ENCODE measurements at places on chromosomes 13 and 19.

GRCh38 chr19:35344511-35345031 lies 3.1 kb upstream of the FFAR1 start:
- DNase-seq, result peak; percentile 58

DNA sequence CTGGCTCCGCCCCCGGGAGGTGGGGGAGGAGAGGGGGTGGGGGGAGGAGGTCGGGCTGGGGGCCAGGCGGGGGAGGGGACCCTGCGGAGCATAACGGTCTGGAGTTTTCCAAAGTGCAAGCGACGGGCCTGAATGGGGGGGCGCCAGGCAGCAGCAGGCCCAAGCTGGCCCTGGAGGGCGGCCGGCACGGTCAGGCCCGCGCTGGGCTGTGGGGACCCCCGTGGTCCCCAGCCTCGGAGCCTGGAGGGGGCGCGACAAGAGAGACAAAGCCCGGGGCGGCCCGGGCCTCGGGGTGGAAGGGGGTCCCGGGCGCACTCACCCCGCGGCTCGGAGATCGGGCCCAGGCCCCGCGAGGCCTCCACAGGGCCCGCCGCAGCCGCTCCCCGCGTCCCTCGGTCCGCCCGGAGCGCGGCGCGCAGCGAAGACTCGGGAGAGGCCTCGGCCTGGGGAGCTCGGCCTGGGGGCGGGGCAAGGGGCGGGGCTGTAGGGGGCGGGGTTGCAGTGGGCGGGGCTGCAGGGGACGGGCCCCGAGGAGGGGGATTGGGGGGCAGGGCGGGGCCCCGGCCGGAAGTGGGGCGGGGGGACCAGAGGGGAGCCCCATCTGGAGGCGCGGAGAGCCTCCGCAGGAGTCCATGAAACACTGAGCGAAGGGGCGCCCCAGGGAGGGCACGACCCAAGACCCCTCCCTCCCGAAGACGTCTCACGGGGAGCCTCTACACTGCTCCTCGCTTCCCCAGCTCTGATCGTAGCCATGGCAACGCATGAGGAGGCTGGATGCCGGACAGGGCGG lies 47.6 kb downstream of the PTPRS start:
- peak; percentile 85 for DNase-seq

DNA sequence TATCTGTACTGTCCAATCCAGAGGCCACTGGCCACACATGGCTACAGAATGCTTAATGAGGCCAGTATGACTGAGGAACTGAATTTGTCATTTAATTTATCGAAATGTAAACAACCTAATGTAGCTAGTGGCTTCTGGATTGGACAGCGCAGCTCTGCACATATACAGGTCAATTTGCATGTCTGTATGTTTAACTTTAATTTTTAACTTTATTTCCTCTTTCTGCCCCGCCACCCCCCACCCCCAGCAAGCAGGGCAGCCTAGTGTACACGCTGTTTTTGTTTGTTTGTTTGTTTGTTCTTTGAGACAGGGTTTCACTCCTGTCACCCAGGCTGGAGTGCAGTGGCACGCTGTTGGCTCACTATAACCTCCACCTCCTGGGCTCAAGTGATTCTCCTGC lies 15.5 kb downstream of the ZSWIM9 start:
- DNase-seq, result no peak

DNA sequence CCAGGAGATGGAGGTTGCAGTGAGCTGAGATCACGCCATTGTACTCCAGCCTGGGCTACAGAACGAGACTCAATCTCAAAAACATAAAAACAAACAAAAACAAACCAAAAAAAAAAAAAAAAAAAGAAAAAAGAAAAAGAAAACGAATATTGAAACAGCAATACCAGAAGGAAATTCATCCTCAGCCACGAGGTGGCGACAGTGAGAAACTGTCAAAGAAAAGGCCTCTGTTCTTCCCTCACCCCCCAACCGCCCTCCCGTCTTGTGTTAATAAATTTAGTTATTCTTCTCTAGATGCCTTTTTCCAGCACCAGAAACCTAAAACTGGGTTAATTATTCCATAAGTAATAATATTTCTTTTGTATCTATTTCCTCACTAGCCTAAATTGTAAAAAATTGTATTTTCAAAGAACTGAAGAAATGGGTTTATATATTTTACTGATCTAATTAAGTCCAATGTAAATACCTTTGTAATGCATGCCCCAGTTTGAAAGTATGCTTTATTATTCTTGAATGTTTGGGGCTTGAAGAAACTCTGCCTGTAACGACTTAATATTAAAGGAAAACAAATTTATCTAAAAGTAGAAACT lies 38.6 kb downstream of the LIG4 start:
- DNase-seq, result no peak

DNA sequence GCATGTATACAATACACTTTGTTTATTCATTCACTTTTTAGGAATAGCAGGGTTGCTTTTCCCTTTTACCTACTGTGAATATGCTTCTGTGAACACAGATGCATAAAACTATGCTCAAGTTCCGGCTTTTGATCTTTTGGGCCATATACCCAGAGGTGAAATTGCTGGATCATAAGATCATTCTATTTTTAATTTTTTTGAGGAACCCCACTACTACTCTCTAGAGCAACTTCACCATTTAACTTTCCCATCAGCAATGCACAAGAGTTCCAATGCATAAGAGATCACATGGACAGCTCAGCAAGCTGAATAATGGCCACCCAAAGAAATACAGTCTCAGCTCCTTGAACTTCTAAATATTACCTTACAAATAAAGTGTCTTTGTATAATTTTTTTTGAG lies 17.0 kb upstream of the SIGLEC10 start:
- no peak for DNase-seq

DNA sequence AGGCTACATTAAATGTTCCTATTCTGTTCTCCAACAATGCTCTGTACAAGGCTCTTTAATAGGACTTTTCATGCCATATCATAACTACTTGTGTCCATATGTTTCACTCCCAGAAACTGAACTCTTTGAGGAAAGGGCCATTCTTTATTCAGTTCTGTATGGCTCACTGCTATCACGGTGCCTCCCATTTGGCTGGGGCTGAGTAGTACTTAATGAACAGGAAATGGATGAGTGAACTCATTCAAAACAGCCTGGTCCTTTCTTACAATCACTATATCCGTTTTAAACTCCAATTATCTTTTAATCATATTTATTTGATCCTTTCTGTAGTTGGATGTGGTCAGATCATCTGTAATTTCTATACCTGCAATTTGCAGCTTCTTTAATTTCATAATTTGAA lies 410.6 kb downstream of the TBC1D4 start:
- DNase-seq, result no peak

DNA sequence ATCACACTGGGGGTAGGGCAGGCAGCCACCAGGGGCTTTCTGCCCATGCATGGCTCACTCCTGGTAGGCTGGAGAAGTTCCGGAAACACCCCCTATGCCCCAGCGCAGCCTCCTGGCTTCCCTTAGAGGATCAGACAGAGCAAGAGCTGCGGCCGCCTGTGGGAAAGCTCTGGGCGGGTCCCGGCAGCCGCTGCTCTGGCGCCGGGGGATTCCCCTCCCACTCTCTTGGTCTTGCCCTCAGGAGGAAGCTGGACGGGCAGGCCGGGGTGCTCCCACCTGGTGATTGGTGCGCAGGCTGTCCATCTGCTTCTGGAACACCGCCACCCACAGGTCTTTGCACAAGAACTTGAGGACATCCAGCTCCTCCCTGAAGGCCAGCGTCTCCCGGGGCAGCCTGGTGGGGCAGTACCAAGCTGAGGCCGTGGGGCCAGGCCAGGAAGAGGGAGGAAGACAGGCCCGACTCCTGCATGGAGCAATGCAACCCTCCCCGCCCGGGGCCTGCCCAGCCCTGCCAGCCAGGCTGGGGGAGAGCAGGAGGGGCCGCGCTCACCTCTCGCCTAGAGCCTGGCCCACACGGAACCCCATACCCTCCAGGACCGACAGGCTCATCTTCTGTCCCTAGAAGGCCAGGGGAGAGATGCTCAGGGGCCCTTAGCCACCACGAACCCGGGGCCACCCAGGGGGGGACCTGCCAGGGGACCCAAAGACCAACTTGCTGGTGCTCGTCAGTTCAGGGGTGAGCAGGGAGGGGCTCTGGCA lies 4.0 kb upstream of the NKPD1 start:
- DNase-seq, result no peak

DNA sequence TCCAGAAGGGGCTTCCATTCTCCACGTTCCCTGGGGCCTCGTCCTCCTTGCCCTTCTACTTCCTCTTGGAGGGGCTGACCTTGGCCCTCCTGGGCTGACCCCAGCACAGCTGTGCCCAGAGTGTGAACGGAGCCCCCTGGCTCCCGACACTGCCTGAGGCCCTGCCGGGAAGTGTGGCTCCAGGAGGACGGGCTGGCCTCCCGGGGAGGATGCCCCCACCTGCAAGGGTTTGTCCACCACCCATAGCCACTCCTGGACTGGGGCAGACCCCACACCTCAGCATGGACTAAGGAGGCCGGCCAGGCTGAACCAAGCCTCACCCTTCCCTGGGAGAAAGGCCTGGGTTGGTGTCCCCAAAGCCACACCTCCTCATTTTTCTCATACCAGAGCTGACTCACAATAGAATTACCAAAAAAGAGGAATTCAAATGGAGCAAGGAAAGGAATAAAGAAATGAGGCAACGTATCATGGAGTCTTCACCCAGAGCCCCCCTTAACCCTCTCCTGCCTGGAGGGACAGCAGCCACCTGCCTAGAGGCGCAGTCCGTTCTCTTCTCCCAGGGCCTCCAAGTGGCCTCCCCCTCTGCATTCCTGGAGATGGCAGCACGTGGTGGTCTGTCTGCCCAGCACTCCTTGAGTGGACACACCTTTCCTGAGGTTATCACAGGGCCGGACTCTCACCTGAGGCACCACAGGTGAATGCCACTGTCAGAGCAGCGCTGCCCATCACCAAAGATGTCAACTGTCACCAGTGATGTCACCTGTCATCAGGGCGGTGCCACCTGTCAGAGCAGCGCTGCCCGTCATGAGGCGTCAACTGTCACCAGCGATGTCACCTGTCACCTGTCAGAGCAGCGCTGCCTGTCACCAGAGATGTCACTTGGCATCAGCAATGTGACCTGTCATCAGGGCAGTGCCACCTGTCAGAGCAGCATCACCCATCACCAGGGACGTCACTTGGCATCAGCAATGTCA lies 3.1 kb upstream of the C13orf46 start:
- no peak for DNase-seq

GRCh38 chr19:30106417-30107095 lies 164.5 kb downstream of the URI1 start:
- no peak for DNase-seq

GRCh38 chr13:100440751-100441425 lies 147.7 kb downstream of the GGACT start:
- DNase-seq, result no peak

DNA sequence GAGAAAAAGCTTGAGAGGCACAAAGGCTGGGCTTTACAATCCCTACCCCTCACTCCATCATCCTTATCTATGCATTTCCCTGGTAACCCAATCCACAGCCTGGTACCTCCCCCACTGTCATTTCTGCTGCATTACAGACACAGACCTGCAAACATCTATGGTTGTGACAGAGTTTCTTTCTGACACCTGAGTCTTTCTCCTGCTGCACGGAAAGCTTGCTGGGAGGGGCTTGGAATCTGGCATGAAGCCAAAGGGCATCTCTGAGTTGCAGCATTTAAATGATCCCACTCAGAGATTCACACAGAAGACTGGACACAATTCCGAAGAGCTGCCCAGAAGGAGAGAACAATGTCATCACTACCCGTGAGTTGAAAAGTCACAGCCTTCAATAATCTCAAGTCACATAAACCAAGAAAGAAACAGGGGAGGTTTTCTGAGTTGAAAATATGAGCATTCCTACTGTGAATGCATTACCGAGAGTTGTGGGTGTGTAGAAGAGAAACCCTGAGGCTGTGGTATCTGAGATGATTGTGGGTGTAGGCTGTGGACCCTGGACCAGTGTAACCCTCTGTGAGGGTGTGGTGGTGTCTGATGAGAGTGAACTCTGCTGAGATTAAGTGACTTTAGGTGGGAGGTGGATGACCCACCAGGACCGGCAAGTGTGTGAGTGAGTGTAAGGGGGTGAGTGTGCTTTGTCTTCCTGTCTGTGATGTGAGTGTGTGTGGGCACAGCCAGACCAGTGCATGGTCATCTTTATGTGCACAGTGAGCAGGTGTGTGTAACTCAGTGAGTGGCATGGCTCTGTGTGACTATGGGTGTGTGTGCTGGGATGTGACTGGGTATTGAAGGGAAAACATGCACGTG lies at the start of gene LGALS14:
LGALS14 (plus strand) TSS at position 301 of the 864 bp plus-strand sequence; CDS start at position 349, 48 bp downstream.
- DNase-seq, result no peak

DNA sequence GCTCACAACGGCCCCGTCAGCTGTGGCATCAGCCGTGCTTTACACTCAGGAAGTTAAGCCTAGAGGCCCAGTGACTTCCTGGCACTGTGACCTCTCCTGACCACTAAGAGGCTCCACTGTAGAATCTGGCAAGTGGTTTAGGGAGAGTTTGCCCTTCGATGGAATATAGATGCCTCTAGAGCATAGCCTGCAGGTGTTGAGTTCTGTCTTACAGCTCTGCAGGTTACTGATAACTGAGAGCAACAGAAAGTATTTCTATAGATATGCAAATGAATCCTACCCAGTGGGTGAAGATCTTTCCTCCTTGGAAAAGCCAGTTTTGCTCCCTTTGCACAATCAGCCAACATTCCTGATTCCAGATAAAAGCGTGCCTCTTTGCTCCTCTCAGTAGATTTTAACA lies 35.8 kb downstream of the ATP12A start:
- no peak for DNase-seq

DNA sequence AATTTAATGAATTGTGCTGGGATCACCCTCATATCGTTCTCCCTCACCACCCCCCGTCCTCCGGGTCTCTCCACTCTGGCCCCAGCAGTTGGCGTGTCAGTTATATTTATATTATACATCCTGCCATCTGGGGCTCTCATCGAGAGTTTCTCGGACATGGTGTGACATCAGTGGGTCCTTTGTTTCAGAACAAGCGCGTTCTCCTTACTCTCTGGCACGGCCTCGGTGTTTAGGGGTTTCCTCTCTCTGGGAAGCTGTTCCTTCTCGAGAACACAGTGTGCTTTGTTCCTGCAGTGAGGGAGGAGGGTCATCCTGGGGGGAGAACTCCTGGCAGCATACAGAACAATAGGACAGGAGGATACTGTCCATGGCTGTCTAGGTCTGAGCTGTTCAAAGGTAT lies 9.8 kb upstream of the MCF2L start:
- no peak for DNase-seq

- no peak for DNase-seq
Observed at GRCh38 chr13:64413529-64413928, 2816.6 kb downstream of the PCDH9 start.

GRCh38 chr13:98910501-98910951 lies 67.3 kb downstream of the DOCK9 start:
- no peak for DNase-seq

- DNase-seq, result no peak
Observed at GRCh38 chr19:12778905-12779161, 3.5 kb upstream of the HOOK2 start.

- DNase-seq, result no peak
Observed at GRCh38 chr19:17323964-17324332, 10.7 kb downstream of the ANO8 start.

DNA sequence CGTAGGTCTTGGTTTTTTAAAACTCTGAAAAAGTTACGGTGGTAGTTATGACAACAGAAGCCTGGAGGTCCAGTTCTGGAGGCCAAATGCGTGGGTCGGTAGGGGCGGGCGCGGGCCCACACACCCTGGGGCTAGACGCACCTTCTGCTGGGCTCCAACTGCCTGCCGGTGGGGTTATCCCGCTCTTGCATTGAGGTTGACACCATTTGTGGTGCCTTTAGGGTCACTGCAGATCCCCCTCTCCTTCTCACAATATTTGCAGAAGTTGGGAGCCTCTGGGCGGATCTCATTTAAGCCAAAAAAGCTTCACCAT lies 81.6 kb downstream of the CHST8 start:
- DNase-seq, result no peak
